AG08396 (cell line): ENCODE measurements at places on chromosomes 13 and 19.

DNA sequence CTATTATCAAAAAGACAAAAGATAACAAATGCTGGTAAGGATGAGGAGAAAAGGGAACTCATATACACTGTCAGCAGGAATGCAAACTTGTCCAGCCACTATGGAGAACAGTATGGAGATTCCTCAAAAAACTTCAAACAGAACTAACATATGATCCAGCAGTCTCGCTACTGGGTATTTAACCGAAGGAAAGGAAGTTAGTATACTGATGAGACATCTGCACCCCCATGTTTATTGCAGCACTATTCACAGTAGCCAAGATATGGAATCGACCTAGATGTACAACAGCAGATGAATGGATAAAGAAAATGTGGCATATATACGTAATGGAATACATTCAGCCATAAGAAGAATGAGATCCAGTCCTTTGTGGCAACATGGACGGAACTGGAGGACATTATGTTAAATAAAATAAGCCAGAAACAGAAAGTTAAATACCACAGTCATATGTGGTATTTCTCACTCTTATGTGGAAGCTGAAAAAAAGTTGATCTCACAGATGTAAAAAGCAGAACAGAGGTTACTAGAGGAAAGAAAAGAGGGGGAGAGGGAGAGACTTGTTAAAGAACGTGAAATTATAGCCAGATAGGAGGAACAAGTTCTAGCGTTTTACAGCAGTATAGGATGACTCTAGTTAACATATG lies 83.2 kb downstream of the RUBCNL start:
- DNase-seq = no peak

- DNase-seq = peak; percentile 27
Measured at GRCh38 chr13:29573190-29573589, 22.3 kb downstream of the SLC7A1 start.

- DNase-seq = no peak
Measured at GRCh38 chr19:1675633-1676350, 23.4 kb upstream of the TCF3 start.

GRCh38 chr19:4453232-4454179 lies 4.1 kb downstream of the UBXN6 start:
- no peak for DNase-seq

DNA sequence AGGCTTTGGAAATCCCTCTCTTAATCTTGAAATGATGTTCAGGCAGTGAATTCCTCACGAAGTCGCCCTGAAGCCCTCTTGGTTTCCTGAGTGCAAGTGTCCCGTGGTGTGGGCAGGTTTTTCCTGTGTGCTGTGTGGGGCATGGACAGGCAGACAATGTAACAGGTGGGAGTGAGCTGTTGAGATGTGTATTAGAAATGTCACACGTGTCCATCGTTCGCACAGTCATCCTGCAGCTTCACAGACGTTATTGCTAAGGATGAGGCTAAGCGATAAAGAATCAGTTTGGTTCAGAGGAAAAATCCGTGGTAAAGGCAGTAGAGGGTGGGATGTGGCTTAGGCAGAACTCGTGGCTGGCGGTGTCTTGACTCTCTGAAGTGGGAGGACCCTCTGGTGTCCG lies 51.7 kb downstream of the SMARCA4 start:
- DNase-seq = no peak

- no peak for DNase-seq
Measured at GRCh38 chr13:99898421-99898820, 73.1 kb downstream of the ZIC5 start.

- peak; percentile 57 for DNase-seq
Measured at GRCh38 chr19:17616961-17617806, 61.7 kb downstream of the COLGALT1 start.

- no peak for DNase-seq
Measured at GRCh38 chr13:81320516-81320915, 979.6 kb upstream of the SPRY2 start.

DNA sequence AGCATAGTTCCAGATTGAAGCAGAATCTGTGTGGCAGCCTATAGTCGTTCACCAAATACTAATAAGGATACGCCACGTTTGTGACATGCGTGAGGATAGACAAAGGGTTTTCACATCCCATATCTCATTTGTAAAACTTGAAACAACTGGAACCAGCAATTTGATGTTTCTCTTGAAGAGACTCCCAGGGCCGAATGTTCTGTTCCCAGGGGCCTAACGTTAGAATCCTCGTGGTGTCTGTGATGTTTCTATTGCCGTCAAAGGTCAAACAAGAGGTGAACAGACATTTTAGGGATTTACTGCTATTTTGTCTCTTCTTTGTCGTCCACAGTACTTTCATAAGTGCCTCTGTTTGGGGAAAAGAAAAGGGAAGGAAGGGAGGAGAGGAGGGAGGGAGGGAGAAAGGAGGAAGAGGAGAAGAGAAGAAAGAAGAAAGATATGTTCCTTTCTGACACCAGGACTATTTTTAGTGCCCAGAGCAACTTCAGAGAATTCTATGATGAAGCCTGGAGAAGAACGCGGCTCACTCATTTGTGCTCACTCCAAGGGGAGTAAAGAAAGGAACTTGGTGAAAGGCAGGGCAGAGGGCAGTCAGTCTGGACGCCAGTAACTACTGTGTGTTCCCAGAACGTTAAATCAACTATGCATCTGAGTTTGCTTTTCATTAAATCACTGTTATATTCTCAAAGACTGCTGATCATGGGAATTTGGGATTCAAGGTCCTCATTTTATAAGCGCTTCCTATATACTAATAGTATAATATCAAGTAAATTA lies 154.5 kb downstream of the DCT start:
- no peak for DNase-seq

DNA sequence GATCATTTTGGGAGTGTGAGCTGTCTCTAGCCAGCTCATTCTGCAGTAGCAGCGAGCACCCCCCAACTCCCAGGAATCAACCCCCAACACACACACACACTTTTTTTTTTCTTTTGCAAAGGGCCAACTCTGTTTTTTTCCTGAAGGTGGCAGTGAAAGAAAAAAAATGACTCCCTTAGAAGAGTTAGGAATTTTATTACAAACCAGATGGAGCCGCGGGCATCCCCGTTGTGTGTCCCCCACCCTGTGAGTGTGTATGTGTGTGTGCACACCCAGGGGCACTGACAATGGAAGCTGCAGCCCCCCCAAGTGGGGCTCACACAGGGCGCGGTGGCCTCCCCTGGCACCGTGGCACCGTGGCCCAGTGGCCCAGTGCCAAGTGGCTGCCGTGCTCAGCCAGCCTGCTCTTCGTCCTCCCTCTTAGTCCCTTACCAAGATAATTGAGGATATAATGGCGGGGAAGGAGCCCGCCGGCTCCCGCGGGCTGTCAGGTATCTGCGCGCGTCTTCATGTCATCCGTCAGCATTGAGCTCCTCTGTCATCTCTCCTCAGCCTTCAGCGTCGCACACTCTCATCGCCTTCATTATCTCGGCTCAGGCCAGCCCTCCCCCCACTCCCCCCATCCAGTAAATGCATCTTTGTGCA lies 314.1 kb downstream of the ZNF536 start:
- no peak for DNase-seq
